ENCODE measurements at places on chromosomes 12 and 14. TPM values are rescaled to one million over a fixed set of nuclear protein-coding genes. Genes with fewer than 3 reads are reported as not detected.

The DDN gene
- total RNA-seq: under 0.01 TPM

The A2ML1 gene
- total RNA-seq: not detected

The BHLHE41 gene
- 6.8 TPM for total RNA-seq

DNA sequence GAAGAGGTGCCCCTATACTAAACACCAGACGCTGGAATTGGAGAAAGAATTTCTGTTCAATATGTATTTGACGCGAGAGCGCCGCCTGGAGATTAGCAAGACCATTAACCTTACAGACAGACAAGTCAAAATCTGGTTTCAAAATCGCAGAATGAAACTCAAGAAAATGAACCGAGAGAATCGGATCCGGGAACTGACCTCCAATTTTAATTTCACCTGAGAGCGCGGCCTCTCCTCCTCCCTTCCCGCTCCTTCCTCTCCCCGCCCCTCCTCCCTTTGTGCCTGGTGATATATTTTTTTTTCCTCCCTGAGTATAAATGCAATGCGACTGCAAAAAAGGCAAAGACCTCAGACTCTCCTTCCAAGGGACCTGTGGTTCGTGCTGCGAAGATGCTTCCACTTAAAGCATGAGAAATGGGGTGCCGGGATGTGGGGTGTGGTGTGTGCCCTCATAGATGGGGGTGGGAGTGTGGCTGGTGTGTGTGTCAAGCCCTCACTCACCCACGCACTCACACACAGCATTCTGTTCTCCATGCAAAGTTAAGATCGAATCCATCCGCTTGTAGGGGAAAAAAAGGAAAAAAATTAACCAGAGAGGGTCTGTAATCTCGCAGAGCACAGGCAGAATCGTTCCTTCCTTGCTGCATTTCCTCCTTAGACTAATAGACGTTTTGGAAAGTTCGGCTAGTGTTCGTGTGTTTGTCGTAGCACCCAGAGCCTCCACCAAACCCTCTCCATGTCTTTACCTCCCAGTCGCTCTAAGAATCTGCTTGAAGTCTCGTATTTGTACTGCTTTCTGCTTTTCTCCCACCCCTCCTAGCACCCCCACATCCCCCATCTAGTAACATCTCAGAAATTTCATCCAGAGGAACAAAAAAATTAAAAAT lies 4.5 kb downstream of the HOXC10 start:
- DNase-seq: peak; percentile 82

- no peak for DNase-seq
Measured at GRCh38 chr12:110844551-110845338, 2.0 kb upstream of the CCDC63 start.

DNA sequence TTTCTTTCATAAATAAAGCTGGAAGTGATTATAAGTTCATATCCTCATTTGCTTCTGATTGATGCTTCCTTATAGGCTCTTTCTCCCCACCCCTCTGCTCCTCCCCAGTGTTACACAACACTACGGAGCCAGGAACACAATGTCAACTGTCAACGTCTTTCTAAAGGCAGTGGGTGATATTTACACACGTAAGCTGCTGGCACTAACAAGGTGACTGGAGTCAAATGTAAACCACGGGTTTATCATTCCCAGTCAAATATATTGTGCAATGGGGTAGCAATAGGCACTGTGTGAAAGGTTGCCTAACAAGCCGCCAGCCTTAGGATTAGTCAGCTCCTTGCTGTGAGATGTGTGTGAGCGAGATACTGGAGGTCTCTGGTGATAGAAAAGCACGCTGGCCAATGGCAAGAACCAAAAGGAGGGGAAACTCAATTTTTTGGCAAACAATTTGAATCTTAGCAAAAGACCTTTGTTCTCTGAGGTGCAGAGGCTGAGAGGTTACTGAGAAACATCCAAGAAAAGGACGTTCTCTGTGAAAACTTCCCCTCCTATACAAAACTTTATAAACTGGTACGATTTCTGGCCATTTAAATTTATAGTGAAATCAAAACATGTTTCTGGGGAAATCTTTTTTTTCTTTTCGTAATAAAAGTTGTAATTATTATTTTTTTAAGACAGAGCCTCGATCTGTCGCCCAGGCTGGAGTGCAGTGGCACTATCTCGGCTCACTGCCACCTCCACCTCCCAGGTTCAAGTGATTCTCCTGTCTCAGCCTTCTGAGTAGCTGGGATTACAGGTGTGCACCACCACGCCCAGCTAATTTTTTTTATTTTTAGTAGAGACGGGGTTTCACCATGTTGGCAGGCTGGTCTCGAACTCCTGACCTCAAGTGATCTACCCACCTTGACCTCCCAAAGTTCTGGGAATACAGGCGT lies 22.3 kb upstream of the HECTD1 start:
- DNase-seq: peak; percentile 99
